ENCODE measurements at places on chromosomes 5 and 9.

- ATAC-seq = no peak
These were observed 423.3 kb downstream of the TLE1 start for GRCh38 chr9:81266086-81266485.

- no peak for ATAC-seq
These were observed 17.9 kb downstream of the STRBP start for GRCh38 chr9:123250504-123250903.

DNA sequence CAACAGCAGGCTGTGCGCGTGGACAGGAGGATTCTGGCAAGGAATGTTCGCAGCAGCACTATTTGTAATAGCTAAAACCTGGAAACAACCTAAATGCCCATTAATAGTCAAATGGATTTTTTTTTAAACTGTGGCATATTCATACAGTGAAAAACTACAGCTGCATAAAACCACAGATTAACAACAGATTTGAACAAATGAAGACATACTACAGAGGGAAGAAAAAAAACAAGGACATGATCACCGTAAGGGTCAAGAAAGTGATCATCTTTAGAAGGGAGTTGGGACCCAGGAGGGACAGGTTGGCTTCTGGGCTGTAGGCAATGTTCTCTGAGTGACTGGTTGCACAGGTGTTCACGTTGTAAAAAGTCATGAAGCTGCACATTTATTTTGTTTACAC is 1.2 kb upstream of the TMOD1 start:
- ATAC-seq = no peak

DNA sequence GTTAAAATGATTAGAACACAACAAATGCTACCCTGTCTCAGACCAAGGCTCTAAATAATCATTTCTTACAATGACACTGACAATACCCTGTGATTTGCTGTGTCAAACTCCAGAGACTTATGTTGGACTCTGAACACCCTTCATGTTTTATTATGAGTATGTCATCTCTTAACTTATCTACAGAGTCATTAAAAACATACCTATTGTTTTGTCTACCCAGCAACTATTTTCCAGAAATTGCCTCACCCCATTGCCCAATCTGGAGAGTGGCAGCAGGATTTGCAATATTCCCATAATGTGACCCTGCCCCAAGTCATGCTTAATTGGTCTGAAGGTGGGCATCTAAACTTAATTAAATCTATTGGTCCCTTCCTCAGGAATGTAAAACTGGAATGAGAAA is 23.0 kb upstream of the KIF2A start:
- ATAC-seq = no peak

- no peak for ATAC-seq
These were observed at the start of gene STK32A for GRCh38 chr5:147234825-147235635. Gene STK32A, plus strand, starts transcription at chr5:147235026. Its CDS starts 4,609 bp downstream, at chr5:147239635.

DNA sequence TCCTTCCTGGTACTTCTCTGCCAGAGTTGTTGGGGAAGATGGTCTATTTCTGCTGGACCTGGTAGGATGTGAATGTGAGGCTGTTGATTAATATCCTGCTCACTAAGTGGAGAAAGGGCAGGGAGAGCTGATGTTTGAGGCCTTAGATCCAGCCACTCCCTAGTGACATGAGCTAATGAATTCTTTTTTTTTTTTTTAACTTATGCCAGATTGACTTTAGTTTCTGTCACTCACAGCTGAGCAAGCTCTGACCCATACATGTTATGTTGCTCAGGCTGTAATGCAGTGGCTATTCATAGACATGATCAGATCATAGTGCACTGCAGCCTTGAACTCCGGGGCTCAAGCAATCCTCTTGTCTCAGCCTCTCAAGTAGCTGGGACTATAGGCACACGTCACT is 75.1 kb upstream of the SPRY4 start:
- no peak for ATAC-seq

DNA sequence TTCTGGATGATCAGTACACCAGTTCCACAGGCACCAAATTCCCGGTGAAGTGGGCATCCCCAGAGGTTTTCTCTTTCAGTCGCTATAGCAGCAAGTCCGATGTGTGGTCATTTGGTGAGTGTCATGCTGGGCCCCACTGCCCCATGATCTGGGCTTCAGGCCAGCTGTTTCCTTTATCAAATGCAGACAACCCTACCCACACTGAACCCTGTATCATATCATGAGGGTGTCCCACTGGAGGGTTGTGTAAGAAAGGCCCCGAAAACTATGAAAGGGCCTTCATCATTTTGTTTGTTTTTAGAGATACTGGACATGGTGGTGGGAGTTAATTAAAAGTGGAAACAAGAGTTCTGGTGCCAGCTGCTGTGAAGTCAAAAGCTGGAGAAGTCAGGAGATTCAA is 20.0 kb upstream of the CYFIP2 start:
- ATAC-seq = no peak

DNA sequence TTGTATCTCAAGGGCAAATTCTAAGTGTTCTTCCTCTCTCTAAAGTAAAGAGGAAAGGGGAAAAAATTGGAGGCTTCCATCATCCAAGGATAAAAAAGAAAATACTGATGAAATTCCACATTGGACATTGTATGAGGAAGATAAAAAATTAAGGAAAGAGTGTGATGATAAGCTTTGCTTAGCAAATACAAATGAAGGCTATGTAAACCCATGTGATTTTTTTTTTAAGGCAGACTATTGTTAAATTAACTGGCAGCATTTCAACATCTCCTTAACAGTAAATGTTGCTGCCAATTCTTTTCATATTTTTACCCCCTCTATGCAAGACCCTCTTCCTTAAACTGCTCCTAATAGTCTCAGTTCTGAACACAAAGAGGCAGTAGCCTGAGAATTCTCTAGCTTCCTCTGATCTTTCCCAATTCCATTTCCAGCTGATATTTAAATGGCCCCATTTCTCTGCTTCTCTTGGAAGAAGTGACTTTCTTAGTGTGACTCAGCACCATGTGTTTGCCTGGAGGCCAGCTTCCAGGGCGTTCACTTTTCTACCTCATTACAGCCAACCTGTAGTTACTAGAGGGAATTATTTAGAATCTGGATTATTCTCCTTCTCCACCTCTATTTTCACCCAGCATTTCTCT is 159.7 kb downstream of the TLE1 start:
- no peak for ATAC-seq

DNA sequence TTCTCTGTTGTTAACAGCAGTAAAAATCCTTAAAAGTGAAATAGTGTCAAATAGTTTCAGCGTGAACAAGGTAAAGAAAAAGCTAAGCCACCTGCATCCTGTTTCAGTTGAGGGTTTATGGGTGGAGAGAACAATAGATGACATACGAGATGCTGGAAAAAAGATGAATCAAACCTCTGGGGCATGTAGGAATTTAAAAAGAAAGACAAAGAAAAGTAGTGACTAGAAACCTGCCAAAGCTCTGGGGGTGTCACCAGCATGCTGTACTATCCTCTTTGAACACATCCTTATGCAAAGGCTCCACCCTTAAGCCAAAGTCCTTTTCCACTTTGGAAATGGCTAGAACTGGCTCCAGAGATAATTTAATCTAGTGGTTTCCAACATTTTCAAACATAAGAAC is 22.2 kb downstream of the SCAI start:
- peak; percentile 10 for ATAC-seq

GRCh38 chr5:51651476-51651875 is 268.2 kb downstream of the ISL1 start:
- no peak for ATAC-seq

GRCh38 chr9:115262477-115262876 is 144.5 kb upstream of the TNC start:
- ATAC-seq = no peak

GRCh38 chr9:21968331-21969010 is 25.7 kb downstream of the CDKN2A start:
- ATAC-seq = no peak

GRCh38 chr5:96342581-96342980 is 90.5 kb downstream of the PCSK1 start:
- no peak for ATAC-seq

- no peak for ATAC-seq
These were observed 28.5 kb upstream of the NKD2 start for GRCh38 chr5:980001-980588.

GRCh38 chr5:95162231-95162992 is 122.5 kb downstream of the MCTP1 start:
- ATAC-seq = no peak

- ATAC-seq = no peak
These were observed 165.3 kb upstream of the FBXL7 start for GRCh38 chr5:15334551-15335266.

DNA sequence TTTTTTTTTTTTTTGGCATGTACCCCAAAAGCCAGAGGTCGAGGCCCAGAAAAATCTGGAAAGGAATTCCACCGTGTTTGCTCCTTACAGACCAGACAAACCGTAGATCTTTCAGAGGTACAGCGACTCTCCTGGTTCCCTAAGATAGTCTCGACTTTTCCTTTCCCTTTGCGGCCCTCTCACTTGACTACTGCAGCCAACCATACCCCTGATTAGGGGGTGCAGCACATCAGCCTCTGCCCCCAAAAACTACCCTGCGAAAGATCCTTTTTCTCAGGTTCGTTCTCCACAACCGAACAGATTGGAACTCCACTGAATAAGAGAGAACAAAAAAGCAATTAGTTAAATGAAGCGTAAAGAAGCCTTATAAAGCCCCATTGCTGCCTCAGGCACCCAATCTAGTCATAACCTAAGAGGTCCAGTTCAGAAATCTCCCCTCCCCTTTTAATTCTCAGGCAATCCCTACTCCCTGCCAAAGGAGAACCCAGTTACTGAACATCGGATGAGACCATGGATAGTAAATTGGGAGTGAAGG is 379 bp upstream of the TICAM2 start:
- ATAC-seq = no peak

GRCh38 chr5:59587489-59588337 is 305.8 kb downstream of the PDE4D start:
- no peak for ATAC-seq

GRCh38 chr5:167167191-167167795 is 1124.2 kb upstream of the WWC1 start:
- no peak for ATAC-seq

- no peak for ATAC-seq
These were observed 367.1 kb downstream of the CSNK1G3 start for GRCh38 chr5:123879071-123879470.

- no peak for ATAC-seq
These were observed 34.4 kb downstream of the KCNT1 start for GRCh38 chr9:135736272-135736978.

DNA sequence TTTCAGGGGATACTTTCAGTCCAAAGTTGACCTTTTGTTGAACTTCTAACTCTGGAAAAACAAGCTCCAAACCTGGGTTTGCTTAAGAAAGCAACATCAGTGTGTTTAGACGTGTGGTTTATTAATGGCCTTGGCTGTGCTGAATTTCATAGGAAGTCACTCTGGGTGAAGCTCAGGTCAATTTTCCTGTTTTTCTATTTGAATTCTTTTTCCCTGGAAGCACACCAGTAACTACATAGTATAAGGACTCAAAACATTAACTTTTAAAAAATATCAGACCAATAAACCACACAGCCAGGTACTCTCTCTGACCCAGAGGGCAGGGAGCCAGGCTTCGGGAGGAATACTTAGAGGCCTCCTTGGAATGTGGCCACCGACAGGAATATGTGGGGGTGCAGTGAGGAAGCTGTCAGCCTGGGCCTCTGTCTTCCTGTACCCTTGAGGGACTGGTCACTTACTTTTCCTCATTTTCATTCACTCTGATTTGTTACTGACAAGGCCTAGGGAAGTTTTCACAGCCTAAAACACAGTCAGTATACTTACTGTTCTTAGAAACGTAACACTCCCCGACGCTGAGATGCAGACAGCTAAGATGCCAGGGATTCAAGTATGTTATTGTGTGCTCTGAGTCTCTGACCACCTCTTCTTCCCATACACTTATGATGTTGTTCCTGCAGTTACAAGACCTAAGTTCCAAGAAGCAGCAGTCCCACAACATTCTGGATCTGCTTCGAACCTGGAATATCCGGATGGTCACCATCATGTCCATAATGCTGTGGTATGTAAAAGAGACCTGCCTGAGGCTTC is 18.9 kb downstream of the SLC22A5 start:
- ATAC-seq = no peak

GRCh38 chr5:72477644-72478043 is 29.6 kb downstream of the ZNF366 start:
- no peak for ATAC-seq

DNA sequence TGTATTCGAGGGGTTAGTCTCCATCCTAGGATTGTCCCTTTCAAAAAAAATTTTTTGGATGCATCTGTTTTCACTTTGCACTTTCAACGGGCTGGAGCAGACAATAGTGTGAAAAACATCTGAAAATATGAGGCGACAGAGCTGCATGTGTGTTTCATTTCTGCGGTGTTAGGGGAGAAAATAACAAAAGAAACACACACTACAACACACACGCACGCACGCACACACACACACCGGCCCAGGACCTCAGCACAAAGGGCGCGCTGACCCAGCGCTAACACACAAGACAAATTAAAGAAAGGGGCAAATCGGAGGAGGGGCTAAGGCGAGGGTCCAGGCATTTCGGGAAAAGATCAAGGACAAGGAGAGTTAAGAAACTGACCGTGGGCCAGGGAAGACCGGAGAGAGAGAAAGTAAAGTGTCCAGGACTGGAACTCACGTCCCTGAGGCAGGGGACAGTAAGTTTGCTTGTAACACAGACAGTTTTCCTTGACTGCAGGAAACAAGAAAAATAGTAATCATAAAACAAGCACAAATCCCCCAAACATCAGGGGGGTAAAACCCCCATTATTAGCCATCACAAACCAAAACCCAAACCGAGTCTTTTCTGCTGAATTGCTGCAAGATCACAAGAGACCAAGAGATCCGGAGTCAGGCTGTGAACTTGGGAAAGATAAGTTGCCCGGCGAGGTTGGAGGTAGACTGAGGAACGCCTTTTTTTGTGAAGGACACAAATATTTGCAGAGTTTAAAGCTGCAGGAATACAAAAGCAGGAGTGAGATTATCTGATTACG is 302.1 kb downstream of the PARP8 start:
- no peak for ATAC-seq

GRCh38 chr5:15674716-15675115 is 174.7 kb downstream of the FBXL7 start:
- ATAC-seq = no peak

DNA sequence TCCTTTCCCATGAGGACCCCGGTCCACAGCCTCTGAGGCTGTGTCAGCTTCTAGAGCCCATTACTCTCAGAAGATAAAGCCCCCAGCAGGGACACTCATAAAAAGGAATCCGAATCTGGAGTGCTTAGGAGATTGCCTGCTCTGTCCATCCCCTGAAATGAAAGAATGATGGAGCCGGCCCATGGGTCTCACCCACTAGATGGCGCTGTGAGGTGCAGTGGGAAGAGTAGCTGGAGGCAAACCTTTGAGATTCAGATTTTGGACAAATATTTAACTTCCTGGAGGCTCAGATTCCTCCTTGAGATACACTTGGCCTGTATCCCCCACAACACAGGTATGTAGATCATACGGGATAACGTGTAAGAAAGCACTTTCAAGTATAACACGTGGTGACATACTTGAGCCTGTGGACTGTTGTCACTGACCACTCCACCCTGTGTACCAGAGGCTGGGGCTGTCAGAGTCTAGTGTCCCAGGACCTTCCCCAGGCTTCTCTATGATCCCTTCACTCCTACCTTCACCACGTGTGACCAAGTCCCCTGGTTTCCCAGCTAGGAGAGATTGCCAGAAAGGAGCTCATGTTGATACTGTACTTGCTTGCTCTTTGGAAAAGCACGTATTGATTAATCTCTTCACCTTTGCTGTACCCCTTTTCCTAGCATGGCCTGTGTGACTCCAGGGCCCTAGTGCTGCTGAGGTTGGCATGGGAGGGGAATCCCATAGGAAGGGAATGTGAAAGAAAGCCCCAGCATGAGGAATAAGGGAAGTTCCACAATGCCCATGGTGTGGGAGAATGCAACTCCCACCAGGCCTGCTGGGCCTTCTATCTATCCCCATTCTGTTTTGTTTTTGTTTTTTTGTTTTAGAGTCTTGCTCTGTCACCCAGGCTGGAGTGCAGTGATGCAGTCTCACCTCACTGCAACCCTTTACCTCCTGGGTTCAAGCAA is 32.1 kb downstream of the TRMO start:
- ATAC-seq = peak; percentile 35

GRCh38 chr9:92385001-92385400 is 19.4 kb downstream of the OGN start:
- no peak for ATAC-seq

Data from activated CD4-positive, CD25-positive, alpha-beta regulatory T cell treated with anti-CD3 and anti-CD28 coated beads, Interleukin-2, amount 50 U/mL, for 24 hours (primary cell).